ENCODE measurements at places on chromosomes 5 and 9.

- no peak for DNase-seq
Measured at GRCh38 chr5:170756691-170757090, 26.8 kb upstream of the GABRP start.

DNA sequence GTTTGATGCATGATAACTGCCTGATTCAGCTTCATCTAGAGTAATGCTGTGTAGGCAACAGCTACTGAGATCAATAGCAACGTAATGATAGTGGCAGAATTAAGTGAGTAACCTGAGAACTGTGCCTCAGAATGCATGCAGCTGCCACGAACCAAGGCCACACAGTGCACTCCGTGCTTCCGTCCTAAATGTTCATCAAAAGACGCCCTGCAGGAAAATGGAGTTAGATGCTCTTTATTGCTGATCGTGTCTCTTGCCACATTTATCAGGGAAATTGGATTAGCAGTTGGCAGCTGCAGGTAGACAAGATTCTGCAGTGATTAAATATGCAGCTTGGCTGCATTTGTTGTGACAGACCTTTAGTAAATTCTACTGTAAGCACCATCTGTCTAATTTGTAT lies 107.7 kb upstream of the TLX3 start:
- DNase-seq: no peak

DNA sequence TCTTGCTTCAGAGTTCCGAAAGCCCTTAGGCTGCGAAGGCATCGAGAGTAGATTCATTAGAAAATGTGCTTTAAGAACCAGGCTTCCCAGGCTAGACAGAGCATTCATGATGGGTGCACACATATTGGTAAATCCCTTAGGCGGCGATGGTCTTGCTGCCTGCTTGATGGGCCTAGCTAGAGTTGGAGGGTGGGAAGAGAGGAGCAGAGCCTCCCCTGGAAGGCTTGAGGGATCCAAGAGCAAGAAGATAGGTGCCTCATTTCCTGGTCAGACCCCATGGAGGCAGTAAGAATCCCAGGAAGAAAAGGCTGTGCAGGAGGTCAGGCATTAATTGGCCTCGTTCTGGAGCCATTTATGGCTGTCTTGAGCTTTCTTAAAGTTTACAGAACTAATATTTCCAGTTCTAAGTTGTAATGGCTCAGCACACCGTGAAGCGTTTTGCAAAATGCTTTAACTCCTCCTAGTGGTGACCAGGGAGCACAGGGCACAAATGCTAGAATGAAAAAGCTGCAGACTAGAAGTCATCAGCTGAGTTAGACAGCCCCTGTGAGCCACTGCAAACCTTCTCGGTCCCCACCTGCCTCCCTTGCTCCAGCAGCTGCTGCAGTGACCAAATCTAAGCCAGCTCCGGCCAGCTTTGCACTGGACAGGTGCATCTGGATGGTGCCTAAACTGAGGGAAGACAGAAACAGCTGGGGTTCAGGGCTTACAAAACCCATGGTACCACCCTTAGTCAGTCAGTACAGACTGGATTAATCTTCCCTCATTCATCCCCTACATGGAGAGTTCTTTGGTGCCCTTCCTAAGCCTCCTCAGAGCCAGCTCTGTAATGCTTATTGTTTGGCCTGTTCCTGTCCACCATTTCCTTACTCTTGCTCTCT lies 14.7 kb downstream of the SLC45A2 start:
- peak; percentile 13 for DNase-seq

DNA sequence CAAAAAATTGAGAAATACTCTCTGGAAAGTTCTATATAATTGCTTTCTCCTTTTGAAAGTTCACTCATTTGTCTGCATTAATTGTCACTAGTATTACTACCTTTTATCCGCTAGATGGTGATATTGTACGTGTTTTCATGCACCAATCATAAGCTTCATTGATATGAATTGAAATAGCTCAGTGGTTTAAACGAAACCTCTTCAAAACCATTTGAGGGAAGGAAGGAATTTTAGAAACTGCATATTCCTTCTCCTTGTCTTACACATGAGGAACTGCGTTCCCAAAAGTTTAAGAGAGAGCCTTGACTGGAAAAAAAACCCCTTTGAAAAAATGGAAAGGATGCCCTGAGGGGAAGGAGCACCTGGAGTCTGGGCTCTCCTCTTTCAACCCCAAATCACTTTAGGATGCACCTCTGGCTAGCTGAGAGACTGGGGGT lies 98.6 kb downstream of the YTHDC2 start:
- peak; percentile 20 for DNase-seq

All from globus pallidus (tissue), 1 donor.